ENCODE measurements at places on chromosomes 13 and 19.
A peak's percentile ranks its signal among the peaks of the same experiment; 100 is the strongest.

- no peak for DNase-seq
Observed at GRCh38 chr19:7832781-7833180, 2.8 kb downstream of the EVI5L start.

DNA sequence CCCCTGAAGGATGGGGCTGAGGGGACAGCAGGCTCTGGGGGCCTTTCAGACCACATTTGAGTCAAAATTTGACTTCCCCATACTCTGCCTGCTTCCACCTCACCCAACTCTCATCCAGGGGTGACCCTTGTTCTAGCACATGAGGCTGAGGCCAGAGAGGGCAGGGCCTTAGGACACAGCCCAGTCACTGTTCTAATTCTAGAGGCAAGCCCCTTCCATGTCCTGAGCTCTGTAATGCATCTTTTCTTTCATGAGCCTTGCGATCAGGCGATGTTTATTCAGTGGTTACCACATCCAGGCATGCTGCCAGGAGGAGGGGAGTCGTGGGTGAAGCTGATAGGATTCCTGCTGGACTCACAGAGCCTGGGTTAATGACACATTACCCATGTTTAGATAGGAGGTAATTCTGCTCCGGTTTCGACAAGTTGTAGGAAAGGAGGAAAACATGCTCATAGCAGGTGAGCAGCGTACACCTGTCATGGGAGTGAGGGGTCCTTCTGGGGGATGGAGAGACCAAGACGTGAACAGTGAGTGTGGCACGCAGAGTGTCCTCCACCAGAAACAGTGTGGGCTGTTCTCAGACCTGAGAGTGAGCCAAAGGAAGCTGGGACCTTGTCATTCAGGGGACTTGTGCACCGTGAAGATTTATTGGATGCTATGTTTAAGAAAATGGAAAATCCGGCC is 9.3 kb downstream of the RPS9 start:
- no peak for DNase-seq

DNA sequence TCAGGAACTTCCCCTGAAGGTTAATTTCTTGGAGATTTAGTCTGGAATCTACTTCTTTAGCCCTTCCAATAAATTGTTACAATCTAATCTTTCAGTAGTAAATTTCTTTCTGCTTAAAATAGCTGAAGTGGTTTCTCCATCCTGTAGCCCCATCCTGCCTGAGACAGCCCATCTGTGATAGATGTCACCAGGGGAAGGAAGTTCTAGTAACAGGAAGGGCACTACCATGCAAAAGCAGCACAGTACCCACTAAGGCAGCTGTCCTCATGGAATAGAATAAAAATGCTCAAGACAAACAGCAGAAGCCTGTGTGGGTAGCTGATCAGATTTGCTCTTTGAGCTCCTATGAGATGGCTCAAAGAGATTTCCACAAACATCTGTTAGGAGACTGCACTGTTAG is 1036.5 kb downstream of the SLITRK5 start:
- no peak for DNase-seq

DNA sequence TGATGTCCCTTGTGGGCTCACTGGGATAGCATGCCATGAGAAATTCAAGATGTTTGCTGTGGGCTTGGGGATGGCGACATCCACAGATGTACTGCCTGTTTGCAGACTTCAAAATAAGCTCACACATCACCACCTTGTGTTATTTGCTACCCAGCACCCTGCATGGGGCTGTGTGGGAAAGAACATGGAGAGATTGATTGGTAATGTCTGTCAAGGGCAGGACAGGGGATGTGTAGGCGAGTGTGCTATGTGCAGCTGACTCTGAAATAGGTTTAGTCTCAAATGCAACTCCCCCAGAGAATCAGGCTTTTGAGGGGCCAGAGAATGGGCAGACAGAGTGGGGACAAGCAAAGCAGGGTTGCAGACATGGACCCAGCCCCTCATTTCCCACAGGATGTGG is 24.7 kb downstream of the PNPLA6 start:
- DNase-seq, result no peak

- no peak for DNase-seq
Observed at GRCh38 chr19:3547301-3547731, 8.3 kb downstream of the TEKTIP1 start.

DNA sequence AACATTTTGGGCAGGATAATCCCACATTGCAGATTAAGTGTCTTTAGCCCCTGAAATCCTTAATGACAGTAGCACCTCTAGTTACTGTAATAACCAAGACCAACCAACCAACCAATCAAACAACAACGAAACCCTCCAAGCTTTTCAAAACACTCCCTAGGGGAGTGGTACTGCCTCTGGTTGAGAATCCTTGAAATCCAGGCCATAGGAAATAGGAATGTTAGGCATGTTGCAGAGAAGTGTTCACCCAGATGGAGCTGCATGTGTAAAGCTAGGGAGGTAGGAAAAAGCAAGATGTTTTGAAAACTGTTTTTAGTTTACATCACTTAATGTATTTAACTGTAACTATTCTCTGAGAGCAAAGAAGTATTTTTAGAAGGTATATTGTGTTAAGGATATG is 4.5 kb downstream of the LACC1 start:
- no peak for DNase-seq

DNA sequence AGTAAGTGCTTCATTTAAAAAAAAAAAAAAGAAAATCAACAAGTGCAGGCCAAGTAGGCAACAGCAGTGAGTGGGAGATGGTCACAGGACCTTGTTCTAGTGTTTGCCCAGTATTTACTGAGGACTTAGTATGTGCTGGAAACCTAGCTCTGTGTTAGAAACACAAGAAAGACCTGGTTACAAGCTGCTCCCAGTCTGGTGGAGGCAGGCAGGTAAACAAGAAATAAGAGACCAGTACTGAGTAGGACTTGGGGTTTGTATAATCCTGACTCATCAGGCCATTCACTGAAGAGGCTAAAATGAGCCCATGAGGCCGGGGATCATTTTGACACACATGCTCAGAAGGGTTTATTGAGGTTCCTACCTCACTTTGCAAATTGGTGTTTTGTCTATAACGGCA is 21.5 kb upstream of the SERPINE3 start:
- no peak for DNase-seq

DNA sequence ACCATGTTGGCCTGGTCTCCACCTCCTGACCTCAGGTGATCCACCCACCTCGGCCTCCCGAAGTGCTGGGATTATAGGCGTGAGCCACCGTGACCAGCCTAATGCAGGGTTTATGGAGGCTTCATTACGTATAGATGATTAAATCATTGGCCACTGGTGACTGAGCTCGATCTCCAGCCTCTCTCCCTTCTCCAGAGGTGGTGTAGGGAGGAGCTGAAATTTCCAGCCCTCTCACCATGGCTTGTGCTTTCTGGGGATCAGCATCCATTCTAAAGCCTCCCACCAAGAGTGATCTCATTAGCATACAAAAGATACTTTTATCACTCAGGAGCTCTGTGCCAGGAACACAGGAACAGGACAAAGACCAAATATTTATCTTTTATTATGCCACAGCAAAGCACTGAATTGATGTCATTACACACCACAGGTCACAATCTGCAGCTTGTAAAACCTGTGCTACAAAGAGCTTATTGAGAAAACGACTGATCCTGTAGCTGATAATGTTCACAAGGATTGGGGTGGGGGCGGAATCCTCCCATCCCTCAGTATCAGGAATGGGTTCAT is 32.4 kb downstream of the RHPN2 start:
- DNase-seq, result no peak

- DNase-seq, result no peak
Observed at GRCh38 chr13:96779691-96780090, 214.6 kb downstream of the OXGR1 start.

GRCh38 chr13:91139232-91139631 is 208.3 kb upstream of the MIR17HG start:
- DNase-seq, result no peak

DNA sequence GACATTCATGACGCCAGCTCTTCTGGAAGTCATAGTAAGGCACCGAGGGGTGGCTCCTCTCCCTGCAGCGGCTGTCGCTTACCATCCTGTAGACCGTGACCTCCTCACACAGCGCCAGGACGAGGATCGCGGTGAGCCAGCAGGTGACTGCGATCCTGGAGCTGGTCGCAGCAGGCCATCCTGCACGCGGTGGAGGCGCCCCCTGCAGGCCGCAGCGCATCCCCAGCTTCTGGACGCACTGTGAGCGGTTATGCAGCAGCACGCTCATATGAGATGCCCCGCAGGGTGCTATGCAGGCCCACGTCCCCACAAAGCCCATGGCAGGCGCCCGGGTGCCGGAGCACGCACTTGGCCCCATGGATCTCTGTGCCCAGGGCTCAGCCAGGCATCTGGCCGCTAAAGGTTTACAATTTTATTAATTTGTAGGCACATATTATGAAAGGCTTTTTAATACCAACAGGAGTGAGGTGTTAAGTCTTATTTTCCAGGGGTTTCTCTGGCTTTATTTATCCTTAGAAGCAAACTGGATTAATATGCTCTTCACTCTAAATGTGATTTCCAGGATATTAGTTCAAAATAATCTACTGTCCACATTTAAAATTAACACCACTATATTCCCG is 35.6 kb upstream of the PSPC1 start:
- DNase-seq, result peak; percentile 8

- no peak for DNase-seq
Observed at GRCh38 chr19:16969135-16969534, 57.5 kb downstream of the CPAMD8 start.

- DNase-seq, result no peak
Observed at GRCh38 chr13:96481482-96481881, 391.6 kb downstream of the HS6ST3 start.
